ENCODE measurements at places on chromosomes 3 and 15.

DNA sequence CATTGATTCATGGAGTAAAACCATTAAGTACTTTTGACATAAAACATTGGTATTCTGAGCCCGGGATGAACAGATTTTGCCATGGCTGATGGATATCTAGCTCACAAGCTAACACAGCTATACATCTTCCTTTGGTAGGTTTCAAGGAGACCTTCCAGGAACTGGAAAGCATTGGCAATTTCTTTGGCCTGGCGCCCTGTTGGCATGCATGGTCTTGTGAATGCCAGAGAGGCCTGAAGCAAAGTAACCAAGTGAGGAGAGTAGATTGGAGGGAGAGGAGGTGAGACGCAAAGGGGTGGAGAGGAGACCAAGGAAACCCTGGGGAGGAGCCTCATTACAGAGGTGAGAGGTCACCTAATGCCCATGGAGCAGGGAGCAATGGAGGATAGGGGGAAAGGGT lies 67.2 kb downstream of the SQOR start:
- DNase-seq, result no peak

- no peak for DNase-seq
Measured at GRCh38 chr15:68465861-68466560, 34.0 kb upstream of the ITGA11 start.

DNA sequence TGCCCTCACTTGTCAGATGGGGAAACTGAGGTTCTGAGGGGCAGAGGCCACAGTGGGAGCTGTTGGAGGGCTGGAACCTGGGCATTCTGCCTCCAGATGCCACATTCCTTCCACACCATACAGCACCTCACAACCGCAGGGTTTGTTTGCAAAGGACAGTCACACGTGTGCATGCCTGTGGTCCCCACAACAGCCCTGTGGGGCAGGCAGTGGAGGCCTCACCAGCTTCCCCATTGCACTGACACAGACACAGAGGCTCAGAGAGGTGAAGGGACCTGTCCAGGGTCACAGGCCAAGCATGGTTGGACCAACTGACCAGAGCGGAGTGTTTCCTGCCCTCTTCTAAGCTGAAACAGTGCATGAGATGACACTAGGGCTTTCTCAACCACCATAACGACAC lies 75.2 kb upstream of the SEC13 start:
- no peak for DNase-seq

DNA sequence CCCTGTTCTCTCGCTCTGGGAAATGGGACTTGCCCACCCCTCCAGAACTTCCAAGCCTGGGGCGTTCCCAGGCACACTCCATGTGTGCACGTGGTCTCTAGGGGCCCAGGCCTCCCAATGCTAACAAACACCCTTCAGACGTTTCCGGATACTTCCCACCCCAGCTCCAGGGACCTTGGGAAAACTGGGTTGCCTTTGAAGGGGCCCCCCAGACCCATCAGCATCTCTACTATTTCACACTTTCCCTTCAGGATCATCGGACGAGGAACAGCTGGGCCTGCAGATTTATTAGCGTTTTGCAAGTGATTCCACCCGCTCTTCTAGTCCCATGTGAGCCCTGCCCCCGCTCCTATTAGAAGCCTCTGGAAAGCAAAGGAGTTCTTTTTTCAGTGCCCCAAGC lies 63.2 kb downstream of the MAGEF1 start:
- DNase-seq, result no peak

- DNase-seq, result no peak
Measured at GRCh38 chr15:97504031-97504792, 456.3 kb upstream of the ARRDC4 start.
